ENCODE measurements at places on chromosomes 3 and 15.

GRCh38 chr3:8499181-8499611 is 2.4 kb upstream of the LMCD1 start:
- no peak for DNase-seq

DNA sequence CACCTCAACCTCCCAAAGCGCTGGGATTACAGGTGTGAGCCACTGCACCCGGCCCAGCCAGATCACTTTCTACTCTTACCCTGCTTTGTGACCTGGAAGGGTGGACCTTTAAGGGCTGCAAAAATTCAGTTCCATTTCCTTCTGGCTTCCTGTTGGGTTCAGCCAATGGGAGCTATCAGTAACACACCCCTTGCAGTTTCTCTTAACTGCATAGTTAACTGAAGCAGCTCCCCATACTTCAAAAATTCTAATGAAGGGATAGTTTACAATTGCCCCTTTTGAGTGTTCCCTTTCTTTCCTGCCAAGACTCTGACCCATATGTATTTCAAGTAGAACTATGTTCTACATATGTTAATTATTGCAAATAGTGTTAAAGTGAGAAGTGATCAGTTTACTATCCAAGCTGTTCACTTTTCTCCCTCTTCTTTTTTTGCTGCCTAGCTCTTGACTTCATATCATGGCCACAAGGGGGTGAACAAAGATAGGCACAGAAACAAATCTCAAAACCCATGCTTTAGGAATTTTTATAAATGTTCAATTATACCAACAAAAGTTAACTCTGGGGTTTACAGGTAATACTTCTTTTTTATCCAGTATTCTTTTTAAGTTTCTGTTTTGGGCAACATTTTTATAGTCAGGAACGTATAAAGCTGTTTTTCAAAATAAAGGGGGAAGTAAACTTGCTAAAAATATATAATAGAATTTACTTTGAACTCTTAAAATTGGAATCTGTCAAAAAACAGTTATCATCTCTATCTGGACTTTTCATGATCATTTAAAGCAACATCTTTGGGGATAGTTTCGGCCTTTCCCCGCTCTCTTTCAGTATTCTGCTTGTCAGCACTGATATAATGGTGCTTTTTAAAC is 8.1 kb downstream of the PGBD4 start:
- no peak for DNase-seq

DNA sequence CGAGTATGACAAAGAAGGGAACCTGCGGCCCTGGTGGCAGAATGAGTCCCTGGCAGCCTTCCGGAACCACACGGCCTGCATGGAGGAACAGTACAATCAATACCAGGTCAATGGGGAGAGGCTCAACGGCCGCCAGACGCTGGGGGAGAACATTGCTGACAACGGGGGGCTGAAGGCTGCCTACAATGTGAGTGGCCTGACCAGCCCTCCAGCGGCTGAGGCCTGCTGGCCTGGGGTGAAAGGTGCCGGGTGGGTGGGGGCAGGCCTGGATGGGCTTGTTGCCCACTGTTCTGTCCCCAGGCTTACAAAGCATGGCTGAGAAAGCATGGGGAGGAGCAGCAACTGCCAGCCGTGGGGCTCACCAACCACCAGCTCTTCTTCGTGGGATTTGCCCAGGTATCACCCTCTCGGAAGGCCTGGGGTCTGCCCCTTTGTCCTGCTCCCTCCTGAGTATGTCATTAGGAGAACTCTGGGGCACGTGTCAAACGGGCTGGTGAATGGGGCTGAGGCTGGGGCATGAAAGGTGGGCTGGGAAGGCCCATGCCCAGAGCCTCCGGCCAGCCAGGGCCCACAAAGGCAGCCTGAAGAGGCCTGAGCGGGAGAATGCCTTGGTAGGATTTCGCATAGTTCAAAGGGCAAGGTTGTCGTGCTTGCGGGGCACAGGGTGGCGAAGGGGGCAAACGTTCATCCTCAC is 7.8 kb upstream of the PSMD2 start:
- DNase-seq, result no peak

DNA sequence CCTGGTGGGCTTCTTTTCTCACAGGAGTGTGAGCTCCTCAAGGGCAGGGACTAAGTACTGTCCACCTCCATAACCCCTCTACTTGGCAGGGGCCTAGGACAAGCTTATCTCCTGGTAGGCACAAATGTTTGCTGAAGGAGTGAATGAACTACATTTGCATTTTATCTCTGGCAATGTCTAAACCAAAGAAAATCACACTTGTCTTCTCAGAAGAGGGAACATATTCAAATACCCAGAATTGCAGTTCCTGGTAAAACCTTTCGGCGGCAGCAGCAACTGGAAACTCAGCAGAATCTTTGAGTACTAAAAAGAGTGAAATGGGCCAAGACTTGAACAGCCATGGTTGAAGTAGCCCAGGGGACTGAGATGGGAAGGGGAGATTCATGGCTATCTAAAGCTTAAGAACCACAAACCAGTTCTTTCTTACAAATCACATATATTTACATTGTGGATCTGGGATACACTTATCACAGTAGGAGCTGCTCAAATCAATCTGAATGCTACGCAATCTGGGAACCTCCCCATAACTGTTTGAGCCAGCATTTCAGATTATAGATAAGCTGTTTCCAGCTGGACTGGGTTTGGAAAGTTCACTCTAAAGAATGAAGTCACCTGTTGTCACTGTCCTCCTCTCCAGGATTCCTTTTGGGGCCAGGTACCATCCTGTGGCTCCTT is 18.7 kb upstream of the PTPN9 start:
- no peak for DNase-seq

DNA sequence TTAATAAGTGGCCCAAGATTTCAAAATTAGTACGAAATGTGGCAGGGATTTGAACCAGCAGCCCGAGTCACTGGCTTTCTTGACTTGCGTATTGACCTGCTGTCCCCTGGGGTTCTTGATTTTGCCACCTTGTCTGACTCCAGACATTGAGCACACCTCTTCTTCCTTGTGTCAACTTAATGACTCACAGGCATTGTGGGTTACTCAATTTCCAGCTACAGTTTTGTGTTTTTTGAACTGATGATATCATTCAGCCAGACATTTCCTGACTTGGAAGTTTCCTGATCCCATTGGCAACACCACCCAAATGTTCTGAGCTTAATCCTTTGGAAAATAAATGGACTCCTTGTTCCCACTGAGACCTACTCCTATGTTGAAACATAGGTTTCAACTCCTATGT is 64.2 kb downstream of the MOBP start:
- peak; percentile 66 for DNase-seq

DNA sequence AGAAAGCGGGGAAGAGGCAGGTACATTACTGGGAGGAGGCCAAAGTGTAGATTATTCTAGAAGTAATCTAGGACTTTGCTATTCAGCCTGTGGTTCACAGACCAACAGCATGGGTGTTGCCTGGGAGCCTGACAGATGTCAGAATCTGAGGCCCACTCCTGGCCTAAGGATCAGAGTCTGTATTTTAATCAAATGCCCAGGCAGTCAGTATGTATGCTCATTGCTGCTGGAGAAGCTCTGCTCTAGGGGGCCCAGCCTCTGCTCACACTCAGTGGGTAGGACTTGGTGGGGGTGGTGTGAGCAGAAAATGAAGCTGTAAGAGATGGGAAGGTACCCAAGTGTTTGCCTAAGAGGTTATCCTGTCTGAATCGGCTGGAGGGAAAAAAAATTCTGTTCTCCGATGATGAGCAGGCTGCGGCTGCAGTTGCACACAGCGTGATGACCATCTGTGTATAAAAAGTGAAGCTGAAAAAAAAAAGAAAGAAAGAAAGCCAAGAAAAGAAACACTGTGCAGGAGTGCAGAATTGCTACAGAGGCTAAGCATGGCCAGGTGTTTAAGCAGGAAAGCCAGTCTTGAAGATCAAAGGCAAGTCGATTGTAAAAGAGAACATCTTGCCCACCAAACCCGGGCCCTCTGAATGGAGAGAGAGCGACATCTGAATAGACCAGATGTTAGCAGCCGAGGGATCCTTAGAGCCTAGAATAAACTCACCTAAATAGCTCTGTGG is 65.2 kb downstream of the EIF4E3 start:
- no peak for DNase-seq

DNA sequence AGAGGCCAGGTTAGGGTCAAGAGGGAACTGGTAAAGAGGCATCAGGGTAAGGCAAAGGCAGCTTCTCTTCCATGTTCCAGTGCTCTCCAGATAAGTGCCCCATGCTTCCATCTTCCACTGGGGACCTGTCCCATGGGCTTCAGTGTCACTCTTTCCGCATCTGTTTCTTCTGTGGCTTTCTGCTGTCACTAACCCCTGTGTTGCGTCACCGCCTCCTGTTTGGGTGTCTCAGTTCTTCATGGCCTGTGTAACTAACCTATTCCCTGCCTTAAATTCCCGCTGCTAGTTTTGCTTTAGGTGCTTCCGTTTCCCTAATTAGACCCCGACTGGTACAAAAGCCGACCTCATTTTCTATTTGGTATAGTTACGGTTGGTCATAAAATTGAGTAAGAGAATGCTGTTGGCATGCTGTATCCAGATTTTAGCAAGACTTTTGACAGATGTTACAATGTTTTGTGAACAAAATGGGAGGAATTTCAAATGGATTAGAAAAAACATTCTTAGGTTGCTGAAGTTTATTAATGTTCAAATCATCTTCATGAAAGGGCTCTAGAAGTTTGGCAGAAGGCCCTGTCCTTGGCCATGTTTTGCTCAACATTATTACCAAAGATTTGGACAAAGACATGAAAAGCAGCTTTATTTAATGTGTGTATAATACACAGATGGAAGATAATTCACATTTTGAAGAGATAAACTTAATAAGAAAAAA is 245.3 kb downstream of the BBX start:
- no peak for DNase-seq

- no peak for DNase-seq
These were observed 66.4 kb downstream of the SRGAP3 start for GRCh38 chr3:9183011-9183410.

GRCh38 chr15:70596354-70597055 is 166.9 kb downstream of the UACA start:
- peak; percentile 90 for DNase-seq

DNA sequence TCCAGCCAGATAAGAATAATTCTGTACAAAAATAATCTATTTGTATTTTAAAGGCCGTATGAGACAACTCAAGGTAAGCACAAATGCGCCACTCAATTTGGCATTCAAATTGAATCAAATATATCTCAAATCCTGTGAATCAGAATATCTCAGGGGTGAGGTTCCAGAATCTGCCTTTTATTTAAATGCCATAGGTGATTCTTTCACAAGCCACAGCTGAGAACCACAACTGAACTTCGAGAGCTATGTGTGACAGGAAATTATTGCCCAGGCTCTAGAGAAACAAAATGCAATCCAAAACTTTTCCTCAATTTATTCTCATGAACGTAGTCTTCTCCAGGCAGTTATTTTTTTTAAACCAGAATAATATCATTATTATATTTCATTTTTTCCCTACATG is 11.9 kb downstream of the ATP8B4 start:
- no peak for DNase-seq

- no peak for DNase-seq
These were observed 29.0 kb downstream of the ANP32A start for GRCh38 chr15:68791431-68792283.

- DNase-seq, result no peak
These were observed 34.7 kb upstream of the GCSAM start for GRCh38 chr3:112167758-112168157.

DNA sequence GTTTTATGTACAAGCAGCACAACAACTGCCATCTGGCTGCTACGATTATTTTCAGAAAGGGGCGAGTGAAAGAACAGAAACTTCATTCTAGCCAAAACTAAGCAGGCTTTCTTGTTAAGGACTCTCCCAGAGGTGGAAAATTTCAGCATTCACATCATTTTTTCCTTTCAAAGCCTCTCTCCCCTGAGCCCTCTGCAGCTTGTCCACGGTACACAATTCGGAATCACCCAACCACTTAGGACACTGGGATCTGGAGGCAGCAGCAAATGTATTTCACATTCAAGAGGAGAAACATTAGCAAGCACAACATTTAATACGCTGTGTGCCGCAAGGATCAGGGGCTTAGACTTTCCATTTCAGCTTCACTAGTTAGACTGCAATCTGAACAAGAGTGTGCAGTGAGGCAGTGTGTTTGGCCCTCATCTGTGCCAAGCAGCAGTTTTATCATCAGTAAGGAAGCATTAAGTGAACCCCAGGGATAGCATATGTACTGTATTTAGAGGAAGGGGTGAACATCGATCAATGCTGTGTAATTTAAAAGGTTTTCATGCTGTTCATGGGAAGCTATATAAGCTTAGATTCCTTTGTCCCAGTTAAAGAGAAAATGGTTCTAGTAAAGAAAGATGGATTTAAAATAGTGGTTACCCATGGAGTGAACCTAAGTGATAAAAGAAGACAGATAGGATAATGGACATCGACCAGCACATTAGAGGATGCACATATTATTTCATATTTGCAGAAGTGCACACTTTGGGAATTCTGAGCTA is 504.9 kb downstream of the TBL1XR1 start:
- DNase-seq, result no peak

GRCh38 chr3:128703561-128703960 is 22.4 kb upstream of the RAB7A start:
- DNase-seq, result no peak

GRCh38 chr3:118536764-118537163 is 497.9 kb downstream of the IGSF11 start:
- no peak for DNase-seq

DNA sequence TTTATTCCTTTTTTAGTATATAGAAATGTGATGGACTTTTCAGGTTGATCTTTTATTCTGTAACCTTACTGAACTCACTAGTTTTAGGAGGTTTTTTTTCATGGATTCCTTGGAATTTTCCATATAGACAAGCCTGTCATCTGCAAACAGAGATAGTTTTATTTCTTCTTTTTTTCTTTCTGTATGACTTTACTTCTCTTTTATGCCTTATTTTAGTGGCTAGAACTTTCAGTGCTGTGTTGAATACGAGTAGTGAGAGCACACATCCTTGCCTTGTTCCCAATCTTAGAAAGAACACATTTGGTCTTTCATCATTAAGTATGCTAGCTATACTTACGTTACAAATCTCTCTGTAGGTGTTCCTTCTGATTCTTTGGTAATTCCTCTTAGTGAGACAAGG is 336.5 kb downstream of the PTPRG start:
- DNase-seq, result no peak

All from stromal cell of bone marrow (primary cell).